ENCODE measurements at places on chromosomes 16 and 17. TPM values are rescaled to one million over a fixed set of nuclear protein-coding genes. Genes with fewer than 3 reads are reported as not detected.

Gene CD79B
- 0.51 TPM for total RNA-seq

Gene ALOXE3
- total RNA-seq, result not detected

Gene TUBB3
- 137 TPM for total RNA-seq

Gene C1QTNF8
- total RNA-seq, result not detected

Gene TNFRSF13B
- not detected for total RNA-seq

Gene ATXN1L
- 12.3 TPM for total RNA-seq

Gene PIMREG
- total RNA-seq, result 21.7 TPM

Gene PRDM7
- total RNA-seq, result not detected

Gene AIPL1
- not detected for total RNA-seq

Gene CNTNAP1
- total RNA-seq, result 11.5 TPM

Gene RNF222
- not detected for total RNA-seq

Gene FCSK
- 11.9 TPM for total RNA-seq

DNA sequence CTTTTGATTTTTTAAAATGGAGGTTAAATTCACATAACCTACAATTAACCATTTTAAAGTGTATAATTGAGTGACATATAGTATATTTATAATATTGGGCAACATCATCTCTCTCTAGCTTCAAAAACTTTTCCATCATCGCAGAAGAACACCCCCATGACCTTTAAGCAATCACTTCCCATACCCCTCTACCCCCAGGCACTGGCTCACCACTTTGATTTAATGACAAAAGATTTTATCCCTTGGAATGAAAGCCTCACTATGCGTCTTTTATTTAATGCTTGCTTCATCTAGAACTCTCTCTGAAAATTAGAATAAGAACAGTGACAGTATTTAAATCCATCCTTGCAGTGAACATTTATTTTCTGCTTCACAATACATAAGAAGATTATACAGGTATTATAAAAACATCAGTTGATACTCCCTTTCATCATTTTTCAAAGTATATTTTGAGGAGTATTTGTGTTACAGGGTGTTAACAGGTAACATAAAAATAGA is 3.2 kb upstream of the KRTAP1-3 start:
- DNase-seq, result no peak

DNA sequence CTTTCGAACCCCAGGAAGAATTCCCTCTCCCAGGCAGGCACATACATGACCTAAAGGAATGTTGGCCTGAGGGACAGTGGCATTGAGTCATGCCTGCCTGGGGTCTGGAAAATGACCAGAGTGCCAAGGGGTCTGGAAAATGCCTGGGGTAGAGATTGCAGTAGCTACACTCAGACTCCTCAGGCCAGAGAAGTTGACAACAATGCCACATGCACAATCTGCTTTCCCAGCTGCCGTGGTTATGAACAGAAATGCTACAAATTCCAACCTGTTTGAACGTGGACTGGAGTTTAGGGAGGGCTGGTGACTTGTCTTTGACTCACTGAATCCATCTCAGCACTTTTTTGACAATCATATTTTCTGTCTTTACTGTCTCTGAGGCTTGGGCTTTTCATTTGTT is 250.0 kb downstream of the ABCC12 start:
- no peak for DNase-seq

GRCh38 chr17:39739885-39740356 is 2.2 kb downstream of the GRB7 start:
- no peak for DNase-seq

- no peak for DNase-seq
Observed at GRCh38 chr16:81293909-81294802, 20.6 kb upstream of the GAN start.

DNA sequence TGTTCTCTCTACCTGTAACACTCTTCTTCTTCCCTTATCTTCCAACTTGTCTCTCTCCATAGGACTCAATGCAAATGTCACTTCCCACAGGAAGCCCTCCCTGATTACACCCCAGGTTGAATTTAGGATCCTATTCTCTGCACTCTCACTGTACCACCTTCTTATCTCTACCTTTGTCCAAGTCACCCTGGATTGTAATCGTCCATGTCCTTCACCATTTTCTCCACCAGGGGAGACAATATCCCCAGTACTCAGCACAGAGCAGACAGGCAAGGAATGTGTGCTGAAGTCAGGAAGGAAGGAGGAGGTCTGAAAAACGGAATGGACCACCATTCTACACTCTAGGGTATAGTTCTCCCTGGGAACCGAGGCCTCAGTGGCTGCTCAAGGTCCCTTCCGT is 14.2 kb downstream of the C16orf82 start:
- DNase-seq, result no peak

- no peak for DNase-seq
Observed at GRCh38 chr17:31721291-31722025, 137.6 kb downstream of the COPRS start.

GRCh38 chr16:57485091-57485915 is 990 bp downstream of the DOK4 start:
- DNase-seq, result no peak

GRCh38 chr17:5635949-5636348 is 51.6 kb upstream of the NLRP1 start:
- no peak for DNase-seq

- DNase-seq, result no peak
Observed at GRCh38 chr16:88062341-88063210, 111.3 kb downstream of the BANP start.

- no peak for DNase-seq
Observed at GRCh38 chr17:30086896-30087295, 29.7 kb upstream of the NSRP1 start.

DNA sequence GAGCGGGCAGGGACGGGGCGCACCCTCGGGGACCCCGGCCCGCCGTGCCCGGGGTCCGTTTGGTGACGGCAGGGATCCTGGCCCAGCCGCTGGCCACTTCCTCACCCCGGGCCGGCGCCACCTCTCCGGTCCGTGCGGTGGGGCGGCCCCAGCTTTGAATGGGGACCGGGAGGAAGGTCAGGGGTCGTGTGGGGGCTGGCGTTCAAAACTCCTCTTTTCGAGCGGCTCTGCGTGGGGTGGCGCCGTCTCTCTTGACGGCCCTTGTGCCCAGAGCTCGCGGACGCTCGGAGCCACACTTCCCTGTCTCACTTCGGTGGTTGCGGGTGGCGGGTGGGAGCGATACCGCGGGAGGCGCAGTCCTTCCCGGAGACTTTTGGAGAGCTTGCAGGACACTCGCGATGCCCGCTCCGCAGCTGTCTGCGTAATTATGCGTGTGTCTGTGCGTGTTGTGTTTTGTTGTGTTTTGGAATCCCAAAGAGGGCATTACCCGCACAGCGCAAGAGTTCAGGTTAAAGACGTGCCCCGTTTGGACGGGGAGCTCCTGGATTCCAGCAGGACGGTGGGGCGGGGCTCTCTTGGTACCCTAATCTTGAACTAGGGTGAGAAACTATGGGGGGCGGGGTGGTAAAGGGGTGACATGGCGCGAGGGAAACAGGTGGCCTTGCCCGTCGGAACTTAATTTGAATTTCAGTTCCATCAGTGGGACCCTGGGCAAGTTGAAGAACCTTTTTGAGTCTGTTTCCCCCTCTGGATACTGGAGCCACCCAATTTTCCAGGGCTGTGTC is 637 bp downstream of the PLCG2 start:
- DNase-seq, result peak; percentile 34

- no peak for DNase-seq
Observed at GRCh38 chr17:40864661-40865390, 2.2 kb downstream of the KRT12 start.

- DNase-seq, result no peak
Observed at GRCh38 chr16:68267612-68268405, 3.5 kb downstream of the SLC7A6 start.

GRCh38 chr17:43200127-43200526 is 11.5 kb upstream of the TMEM106A start:
- no peak for DNase-seq

GRCh38 chr16:65572156-65572555 is 450.3 kb upstream of the CDH11 start:
- no peak for DNase-seq

DNA sequence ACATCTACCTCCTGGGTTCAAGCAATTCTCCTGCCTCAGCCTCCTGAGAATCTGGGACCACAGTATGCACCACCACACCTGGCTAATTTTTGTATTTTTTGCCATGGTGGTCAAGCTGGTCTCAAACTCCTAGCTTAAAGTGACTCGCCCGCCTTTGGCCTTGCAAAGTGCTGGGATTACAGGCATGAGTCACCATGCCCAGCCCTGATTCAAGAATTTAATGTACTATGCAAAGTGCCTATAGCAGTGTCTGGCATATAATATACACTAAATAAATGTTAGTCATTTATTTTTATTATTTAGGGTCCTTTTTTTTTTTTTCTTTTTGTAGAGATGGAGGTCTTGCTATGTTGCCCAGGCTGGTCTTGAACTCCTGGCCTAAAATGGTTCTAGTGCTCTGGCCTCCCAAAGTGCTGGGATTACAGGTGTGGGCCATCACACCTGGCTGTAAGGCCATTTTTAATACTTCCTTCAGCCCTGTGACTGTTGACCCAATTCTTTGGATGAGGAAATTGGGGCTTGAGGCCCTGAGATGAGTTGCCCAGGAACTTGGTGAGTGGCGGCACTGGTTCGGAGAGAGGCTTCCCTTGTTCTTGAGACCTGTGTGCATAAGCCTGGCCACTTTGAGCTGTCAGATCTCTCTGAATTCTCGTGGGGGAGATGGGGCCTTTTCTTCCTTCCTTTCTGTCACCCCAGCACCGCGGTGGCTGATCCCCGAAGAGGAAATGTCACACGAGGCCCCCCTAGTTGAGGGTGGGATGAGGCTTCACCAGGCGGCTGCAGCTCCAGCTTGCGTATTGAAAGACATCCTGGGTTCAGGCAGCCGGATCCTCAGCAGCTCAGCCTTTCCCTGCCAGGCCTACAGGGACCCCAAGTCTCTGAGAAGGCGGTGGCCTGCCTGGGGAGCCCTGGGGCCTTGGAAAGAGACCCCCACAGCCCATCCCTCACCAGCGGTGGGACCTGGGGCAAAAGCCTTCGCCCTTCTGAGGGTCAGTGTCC is 38.7 kb downstream of the LAT start:
- DNase-seq, result no peak

DNA sequence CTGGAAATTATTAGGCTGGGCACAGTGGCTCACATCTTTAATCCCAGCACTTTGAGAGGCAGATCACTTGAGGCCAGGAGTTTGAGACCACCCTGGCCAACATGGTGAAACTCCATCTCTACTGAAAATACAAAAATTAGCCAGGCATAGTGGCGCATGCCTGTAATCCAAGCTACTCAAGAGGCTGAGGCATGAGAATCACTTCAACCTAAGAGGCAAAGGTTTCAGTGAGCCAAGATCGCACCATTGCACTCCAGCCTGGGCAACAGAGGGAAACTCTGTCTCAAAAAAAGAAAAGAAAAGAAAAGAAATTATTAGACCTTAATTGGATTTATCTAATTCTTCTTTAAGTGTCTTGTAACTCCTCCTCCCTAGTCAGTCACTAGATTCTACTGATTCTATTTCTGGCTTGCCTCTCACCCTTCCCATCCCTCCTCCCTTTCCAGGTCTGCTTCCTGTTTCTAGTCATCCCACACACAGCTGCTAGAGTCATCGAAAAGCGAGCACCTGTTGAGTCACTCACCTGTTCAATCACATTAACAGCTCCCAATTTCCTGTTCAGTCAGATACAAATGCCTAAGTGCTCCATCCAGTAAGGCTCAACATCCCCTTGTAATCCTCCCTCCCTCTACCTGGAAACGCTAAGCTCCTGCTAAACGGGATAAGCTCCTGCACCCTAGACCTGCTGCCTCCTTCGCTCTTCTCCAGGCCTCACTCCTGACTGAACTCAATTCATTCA is 34.6 kb downstream of the ERN1 start:
- no peak for DNase-seq

DNA sequence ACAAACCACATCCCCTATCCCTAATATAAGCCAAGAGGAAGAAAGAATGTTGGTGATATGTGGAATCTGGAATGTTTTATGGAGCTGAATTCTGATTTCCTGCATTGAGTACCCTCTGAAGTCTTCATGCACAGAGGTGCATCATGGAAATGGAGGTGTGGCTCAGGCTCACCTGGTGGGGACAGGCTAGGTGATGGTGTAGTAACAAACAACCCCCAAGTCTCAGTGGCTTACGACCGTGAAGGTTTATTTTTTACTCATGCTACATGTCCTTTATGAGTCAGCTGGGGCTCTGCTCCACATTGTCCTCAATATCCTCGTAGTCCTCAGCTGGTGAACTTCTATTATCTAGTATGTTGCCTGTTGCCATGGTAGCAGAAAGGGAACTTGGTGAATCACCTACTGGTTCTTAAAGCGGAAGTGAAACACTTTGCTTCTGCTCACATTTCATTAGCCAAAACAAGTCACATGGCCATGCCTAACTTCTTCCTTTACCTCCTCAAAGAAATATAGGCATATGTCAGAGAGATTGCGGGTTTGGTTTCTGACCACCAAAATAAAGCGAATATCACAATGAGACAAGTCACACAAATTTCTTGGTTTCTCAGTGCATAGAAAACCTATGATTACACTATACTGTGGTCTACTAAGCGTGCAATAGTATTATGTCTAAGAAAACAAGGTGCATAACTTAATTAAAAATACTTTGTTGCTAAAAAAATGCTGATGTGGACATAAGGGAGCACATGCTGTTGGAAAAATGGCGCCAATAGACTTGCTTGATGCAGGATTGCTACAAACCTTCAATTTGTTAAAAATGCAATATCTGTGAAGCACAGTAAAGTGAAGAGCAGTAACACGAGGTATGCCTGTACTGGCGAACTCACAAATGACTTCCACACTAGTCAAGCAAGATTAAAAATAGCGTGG is at the start of gene PMFBP1:
TSS of gene PMFBP1 (minus strand) at position 51 of the 930 bp plus-strand sequence. CDS start 947 bp downstream, outside the sequence.
- peak; percentile 36 for DNase-seq

DNA sequence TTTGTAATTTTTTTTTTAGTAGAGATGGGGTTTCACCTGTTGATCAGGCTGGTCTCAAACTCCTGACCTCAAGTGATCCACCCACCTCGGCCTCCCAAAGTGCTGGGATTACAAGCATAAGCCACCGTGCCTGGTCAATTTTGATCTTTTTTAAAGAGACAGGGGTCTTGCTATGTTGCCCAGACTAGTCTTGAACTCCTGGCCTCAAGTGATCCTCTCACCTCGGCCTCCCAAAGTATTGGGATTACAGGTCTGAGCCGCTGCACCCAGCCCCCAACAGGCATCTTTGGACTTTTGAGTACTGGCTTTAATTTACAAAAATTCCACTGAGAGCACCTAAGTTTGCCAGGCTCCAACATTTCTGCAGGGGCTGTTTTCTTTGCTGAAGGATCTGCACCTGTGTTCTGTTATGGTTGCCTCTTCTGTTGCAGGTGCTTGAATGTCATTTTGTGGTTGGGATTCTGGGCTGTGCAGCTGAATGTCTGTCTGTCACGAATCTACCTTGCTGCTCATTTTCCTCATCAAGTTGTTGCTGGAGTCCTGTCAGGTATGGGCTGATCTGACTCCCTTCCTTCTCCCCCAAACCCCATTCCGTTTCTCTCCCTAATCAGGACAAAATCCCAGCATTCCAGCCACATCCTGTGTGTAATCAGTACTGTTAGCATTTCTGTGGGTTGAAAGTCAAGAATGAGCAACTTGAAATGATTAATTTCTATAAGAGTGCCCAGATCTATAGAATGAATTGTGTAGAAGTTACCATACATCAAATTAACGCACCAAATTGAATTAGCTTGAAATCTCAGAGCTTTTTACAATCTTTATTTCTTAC is 8.5 kb downstream of the G6PC1 start:
- DNase-seq, result no peak

Data from dermis microvascular lymphatic vessel endothelial cell (primary cell).